Stimulated activated CD4-positive, alpha-beta T cell treated with anti-CD3 and anti-CD28 coated beads, Interleukin-15, amount 100 ng/mL, for 1 hour (primary cell): ENCODE measurements at places on chromosomes 3 and 15.

- DNase-seq, result no peak
Measured at GRCh38 chr3:143294188-143294587, 174.6 kb downstream of the CHST2 start.

GRCh38 chr3:39590806-39591205, 123.3 kb downstream of the MOBP start:
- DNase-seq, result no peak

GRCh38 chr3:27615555-27615954, 106.6 kb downstream of the EOMES start:
- no peak for DNase-seq

- DNase-seq, result no peak
Measured at GRCh38 chr3:177561365-177561764, 364.1 kb upstream of the TBL1XR1 start.

DNA sequence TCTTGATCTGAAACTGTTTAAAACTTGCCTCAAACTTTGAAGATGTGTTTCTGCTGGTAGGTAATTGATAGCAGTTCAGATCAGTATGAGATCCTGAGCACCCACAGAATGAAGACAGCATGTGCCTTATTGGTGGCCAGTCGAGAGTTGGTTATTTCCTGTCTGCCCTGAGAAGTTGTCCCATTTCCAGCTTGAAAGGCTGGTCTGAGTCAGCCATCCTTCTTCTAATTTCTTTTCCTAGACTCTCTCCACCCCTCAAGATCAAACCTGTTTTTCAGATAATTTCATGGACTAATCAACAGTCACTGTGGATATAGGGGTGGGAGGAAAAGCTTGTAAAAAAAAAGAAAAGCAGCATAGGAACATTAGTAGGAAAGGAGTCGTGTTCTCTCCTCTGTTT, 464.4 kb downstream of the FOXP1 start:
- no peak for DNase-seq

DNA sequence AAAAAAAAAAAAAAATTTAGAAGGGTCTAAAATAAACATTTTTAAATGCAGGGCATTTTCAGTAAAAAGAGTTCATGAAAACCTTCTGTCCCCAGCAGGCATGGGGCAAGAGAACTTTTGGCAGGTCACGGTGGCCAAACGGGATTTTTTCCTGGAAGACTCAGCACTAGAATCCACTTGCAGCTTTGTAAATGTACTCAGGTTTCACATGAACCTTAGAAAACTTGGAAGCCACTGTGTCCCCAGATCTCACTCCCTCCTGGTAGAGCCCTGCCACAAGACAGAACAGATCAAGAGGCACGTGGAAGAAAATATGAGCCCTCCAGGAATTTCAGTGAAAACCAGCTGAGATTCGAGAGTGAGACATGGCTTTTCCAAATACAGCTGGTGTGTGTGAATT, 2.1 kb upstream of the GNB5 start:
- no peak for DNase-seq

DNA sequence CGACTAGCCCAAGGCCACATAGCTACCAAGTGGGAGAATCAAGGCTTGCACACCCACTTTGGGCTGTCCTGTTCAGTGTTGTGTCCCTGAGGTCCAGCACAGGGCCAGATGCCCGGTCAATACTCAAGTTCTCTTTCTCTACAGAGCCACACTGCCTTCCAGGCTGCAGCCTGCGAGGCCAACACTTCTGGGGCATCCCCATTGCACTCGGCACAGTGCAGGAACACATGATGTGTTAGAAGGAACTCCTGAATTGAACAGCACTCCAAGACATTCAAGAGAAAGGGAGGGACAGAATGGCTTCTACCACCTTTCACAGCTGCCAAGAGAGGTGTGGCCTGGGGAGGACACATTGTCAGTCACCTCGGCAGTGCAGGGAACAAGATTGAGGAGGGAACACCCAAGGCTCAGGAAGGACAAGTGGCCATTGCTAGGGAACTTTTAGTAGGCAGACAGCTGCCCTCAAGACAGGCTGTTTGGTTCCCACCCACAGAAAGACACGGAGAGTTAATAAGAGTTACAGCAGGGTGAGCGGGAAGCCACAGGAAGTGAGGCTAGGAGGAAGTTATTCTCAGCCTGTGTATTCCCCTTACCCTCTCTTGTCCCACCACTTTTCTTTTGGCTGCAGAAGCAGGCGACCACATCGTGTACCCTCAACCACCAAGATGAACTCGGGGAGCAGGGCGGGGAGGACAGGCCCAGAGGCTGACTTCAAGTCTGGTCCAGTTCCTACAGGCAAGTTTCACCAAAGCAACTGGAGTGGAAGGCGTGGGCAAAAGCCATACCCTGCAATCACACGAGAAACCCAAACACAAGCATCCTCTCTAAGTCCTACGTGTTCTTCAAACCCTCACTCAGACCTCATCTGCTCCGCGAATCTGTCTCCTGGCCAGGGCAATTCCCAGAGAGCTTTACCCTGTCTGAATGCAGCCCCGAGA, 69.4 kb downstream of the SRGAP3 start:
- DNase-seq, result no peak

- DNase-seq, result no peak
Measured at GRCh38 chr15:100937171-100937570, 18.0 kb downstream of the LRRK1 start.

- DNase-seq, result no peak
Measured at GRCh38 chr3:3307491-3307890, 128.0 kb upstream of the CRBN start.

DNA sequence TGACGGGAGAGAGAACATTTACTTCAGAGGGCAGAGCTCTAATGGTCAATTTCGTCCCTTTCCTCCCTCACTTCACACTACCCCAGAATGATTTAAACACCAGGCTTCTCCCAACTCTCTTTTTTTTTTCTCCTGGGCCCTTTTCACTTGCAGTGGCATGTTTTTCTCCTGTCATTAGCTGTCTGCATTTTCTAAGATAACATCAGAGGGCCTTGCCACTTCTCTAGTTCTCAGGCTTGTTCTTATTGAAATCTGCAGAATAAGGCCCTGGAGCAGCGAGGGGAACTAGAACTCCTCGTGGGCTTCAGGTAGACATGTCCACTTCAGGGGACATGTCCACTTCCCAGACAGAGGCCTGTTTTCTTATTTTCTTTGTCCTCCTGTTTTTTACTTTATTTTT, 514.4 kb upstream of the TBL1XR1 start:
- DNase-seq, result no peak

DNA sequence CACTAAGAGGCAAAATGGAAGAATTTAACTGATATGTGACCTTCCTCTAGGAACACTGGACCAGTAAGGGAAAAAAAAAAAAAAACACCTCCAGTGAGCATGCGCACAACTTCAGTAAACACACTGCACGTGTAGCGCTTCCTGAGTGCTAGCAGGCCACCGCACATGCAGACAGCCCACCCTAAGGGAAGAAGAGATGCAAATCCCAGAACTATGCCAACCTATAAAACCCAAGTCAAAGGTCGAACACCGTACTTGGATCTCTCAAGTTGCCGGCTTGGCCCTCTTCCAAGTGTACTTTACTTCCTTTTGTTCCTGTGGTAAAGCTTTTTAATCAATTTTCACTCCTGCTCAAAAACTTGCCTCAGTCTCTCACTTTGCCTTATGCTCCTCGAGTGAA, 64.5 kb upstream of the CADPS start:
- DNase-seq, result no peak

DNA sequence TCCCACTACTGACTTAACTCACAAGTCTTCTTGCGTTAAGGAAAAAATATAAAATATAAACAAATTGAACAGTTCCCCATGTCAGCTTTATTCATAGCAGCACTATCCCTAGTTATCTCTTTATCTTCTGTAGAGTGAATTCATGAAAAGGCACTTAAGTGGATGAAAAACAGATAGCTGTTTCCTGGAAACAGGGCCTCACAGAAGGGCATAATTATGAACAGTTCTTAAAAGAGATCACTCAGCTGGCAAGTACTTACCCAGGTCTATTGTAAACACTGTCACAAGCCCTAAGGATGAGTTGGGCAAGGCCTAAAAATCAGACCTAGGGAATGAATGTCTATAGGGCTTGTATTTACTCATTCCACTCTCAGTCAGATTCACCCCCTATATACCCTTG, 10.7 kb downstream of the MB21D2 start:
- no peak for DNase-seq

GRCh38 chr15:88878720-88879184, 16.6 kb downstream of the HAPLN3 start:
- peak; percentile 13 for DNase-seq

DNA sequence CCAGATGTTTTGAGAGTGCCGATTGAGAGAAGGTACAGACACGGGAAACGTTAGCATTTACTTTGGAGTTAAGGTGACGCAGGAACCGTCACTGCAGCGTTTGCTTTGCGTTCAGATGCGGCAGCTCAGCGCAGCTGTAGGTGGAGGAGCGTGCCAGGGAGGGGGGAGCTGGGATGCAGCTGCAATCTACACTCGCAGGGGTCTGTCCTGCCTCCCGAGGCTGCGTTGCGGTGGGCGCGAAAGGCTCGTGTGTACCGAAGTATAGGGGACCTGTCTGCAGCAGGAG, 425 bp upstream of the FYTTD1 start:
- DNase-seq, result no peak

DNA sequence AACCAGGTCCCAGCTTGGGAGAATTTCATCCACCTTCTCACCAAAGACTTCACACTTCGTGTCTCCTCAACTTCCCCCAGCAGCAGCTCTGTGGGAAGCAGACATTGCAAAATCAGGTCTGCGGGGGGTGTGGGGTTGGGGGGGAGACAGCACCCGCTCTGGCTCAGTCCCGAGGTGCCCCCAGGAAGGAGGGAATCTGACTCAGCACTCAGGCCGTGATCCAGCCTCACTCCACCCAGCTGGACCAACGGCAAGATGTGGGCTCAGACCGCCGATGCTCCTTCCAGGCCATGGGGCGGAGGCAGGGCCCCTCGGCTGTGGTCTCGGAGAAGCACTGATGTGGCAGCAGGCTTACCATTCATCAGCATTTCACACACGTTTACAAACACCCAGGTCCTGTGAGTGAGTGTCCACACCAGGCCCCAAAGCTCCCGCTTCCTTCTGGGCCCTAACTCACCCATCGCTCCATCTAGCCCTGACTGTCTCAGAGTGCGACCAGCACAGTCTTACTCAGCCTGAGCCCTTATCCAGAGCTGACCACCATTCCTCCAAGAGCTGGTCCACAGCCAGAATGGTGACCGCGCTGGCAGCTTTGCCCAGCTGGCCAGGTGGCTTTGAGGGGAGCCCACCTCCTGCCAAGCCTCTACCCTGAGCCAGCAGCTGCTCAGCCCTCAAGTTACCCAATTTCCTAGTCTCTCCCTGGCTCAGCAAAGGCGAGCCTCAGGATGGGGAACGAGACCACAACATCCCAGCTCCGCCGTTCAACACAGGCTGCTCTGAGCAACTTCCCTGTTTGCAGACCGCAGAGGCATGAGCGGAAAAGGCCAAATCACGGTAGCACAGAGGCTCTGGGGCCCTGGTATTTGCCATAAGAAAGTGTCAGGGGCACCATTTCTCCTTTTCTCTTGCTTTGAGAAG, 3.3 kb downstream of the STAB1 start:
- DNase-seq, result no peak

DNA sequence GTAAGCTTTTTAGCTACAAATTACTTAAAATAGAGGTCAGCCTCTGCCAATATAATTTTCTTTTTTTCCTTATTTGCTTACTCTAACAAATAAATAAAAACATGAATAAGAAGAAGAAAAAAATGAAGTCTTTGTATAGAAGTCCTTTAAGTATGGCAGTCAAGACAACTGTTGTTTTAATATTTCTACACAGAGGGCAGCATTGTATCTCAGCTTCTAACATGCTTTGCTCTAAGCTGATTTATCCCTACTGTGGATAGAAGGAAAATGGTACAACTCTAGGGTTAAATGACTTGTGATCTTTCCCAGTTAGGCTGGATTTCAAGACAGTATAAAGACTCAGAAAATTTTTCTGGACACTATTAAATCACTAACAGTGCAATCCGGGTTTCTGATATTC, 104.3 kb upstream of the MEIS2 start:
- no peak for DNase-seq

DNA sequence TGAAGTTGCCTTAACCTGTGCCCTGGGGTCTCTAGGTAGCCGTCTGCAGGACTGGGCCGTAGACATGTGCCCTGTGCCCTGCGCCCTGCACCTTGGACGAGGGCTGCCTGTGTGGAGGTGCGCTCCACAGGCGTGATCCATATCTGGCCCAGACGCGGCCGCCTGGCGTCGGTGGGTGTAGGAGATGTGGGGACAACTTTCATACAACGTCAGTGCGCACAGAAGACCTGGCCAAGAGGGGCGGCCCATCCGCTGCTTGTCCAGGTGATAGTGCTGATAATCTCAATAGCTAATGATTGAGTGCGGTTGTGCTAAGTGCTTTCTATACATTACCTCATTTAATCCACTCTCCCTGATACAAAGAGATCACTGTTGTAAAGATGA, 665 bp upstream of the RASGRP1 start:
- DNase-seq, result no peak

- no peak for DNase-seq
Measured at GRCh38 chr3:195071011-195071728, 199.8 kb downstream of the XXYLT1 start.

DNA sequence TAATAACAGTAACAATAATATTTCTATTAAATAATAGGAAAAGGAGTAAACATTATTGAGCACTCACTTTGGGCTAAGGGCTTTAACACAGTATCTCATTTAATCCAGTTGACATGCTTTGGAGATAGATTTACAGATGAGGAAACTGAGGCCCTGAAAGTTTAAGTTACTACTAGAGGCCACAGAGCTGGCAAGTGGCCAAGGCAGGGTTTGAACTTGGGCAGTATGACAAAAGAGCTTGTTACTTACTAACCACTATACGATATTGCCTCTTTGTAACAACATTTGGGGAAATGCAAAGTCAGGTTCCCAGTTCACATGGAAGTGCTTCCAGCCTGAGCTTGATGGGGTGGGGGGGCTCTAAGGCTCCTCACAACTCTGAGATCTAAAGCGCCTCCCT, 149.1 kb upstream of the LMCD1 start:
- DNase-seq, result no peak

GRCh38 chr15:49441816-49442215, 18.8 kb downstream of the FGF7 start:
- DNase-seq, result no peak

GRCh38 chr3:45163481-45163880, 17.3 kb upstream of the CDCP1 start:
- DNase-seq, result no peak

GRCh38 chr3:57949785-57950615, 58.2 kb upstream of the FLNB start:
- DNase-seq, result no peak

GRCh38 chr15:60396958-60397771, 621 bp downstream of the ANXA2 start:
- DNase-seq, result peak; percentile 13

DNA sequence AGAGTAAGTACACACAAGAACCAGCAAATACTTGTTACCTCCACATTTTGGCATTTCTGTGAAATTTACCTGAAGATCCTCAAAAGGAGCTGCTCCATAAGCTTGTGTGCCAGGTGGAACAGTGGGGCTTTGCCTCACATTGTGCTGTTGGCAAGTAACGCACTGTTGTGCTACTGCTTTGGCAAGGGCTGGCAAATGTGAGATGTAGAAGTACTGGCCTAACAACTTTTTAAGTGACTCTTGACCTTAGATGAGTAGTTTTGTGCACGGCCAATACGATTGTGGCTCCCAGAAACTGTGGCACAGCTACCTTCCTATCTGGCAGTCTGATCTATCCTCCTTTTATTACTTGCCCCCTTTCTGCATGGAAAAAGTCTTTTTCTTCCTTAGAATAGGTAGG, 337.0 kb downstream of the KCNH8 start:
- no peak for DNase-seq

GRCh38 chr3:127611251-127611650, 13.0 kb downstream of the MCM2 start:
- no peak for DNase-seq

- DNase-seq, result no peak
Measured at GRCh38 chr3:130044370-130044769, 37.3 kb upstream of the ALG1L2 start.

- no peak for DNase-seq
Measured at GRCh38 chr3:57971975-57972374, 36.2 kb upstream of the FLNB start.
